Stimulated activated CD4-positive, alpha-beta T cell treated with anti-CD3 and anti-CD28 coated beads, Interleukin-1b, Interleukin-23, amount 100 ng/mL, for 4 hours (primary cell): ENCODE measurements at places on chromosomes 2 and 18.

DNA sequence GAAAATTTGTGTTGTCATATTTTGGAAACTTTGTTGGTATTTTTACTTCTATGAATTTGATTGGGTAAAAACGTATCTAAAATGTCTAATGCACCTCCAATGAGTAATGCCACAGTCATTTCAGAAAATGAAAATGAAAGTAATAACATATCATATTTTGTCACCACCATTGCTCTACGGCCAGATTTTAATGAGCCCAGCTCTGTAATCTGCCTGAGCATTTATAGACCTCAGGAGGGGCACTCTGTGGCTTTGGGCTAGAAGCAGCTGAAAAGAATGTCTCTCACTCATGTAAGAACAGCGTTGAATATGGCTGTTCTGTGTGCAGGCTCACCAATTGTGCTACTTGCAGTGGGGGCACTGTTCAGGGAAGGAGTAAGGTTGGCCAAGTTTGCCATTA is 32.7 kb upstream of the ABCA12 start:
- DNase-seq, result no peak

DNA sequence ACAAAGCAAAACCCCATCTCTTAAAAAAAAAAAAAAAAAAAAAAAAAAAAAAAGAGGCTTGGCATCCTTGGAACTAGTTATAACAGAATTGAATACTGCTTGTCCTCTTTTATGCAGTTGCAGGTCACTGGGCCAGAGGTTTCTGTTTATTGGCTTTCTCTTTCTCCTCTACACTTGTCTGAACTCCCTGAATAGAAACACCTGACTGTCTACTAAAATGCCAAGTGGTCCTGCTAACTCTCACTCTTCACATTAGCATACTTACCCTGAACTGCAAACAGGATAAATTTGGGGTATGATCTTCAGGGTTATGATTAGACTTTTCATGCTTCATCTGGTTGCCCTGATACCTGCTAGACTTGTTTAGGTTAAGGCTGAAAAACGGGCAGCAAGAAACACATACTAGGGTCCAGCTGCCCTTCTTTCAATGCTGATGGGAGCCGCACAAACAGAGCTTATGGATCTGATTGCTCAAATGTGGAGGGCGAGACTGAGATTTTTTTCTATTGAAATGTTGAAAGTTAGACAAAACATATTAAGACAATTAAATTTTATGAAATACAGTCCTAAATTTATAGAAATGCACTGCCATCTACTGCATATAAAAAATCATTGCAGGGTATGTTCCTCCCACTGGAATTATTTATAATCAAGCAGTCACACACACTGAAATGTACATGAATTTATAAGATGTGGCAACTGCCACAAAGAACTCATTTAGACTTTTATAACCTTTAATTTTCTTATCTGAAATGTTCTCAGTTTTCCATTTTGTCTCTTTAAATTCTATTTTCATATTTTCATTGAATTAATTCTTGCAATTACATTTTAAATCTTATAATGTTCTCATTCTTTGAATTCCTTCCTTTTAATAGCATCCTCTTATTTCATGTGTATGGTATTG is 40.8 kb downstream of the GTF3C3 start:
- DNase-seq, result no peak

DNA sequence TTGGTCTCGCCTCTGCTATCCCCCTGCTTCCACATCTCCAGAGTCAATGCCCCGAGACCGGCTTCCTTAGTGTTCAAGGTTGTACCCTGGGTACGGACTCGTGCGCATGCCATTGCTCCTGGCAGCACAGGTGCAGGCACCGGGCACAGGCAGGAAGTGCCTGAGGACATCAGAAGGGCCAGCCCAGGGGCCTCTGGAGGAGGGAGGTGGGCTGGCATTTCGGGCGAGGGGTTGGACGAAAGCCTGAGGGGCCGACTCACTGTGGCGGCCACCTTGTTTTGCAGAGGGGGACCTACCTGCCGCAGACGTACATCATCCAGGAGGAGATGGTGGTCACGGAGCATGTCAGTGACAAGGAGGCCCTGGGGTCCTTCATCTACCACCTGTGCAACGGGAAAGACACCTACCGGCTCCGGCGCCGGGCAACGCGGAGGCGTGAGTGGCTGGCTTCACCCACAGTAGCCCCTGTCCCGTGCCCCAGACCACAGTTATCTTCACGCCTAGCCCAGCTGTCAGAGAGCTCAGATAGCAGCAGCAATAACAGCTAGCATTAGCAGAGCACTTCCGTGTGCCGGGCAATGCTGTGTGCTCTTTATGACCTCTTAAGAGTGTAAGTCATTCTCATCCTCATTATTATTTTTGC is 12.5 kb downstream of the ITM2C start:
- no peak for DNase-seq

GRCh38 chr18:27377251-27377650 is 192.1 kb upstream of the CHST9 start:
- DNase-seq, result no peak

GRCh38 chr18:75554644-75555185 is 127.2 kb upstream of the SMIM21 start:
- DNase-seq, result no peak

DNA sequence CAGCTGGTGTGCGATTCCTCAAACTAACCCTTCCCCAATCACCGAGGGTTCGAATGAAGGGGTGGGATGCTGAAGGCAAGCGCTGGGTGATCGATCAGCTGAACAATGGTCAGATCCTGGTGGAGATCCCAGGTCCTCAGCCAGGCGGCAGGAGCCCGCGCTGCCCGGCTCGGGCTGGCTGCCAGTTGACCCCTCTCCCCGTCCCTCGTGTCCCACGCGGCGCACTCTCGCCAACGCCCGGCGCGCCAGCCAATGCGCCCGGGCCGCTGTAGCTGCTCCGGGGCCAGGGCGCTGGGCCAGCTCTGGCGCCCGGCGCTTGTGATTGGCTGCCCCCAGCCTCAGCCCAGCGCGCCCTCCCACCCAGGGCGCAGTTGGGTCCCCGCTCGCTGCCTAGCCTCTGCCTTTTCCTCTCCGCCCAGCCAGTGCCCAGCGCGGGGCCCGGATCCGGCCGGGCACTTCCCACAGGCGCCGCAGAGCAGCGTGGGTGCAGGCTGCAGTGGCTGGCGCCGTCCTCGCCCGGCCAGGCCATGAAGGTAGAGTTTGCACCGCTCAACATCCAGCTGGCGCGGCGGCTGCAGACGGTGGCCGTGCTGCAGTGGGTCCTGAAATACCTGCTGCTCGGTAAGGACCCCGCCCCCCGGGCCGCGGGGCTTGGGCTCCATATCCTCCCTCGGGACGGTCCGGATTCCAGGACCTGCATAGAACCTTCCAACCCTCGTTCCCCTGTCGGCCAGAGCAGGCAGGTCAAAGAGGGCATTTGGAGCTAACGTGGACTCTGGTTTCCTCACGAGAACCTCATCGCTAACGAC is at the start of gene MOGAT1:
MOGAT1 (plus strand) TSS at position 400 of the 809 bp plus-strand sequence; CDS start at position 528, 128 bp downstream.
- no peak for DNase-seq

DNA sequence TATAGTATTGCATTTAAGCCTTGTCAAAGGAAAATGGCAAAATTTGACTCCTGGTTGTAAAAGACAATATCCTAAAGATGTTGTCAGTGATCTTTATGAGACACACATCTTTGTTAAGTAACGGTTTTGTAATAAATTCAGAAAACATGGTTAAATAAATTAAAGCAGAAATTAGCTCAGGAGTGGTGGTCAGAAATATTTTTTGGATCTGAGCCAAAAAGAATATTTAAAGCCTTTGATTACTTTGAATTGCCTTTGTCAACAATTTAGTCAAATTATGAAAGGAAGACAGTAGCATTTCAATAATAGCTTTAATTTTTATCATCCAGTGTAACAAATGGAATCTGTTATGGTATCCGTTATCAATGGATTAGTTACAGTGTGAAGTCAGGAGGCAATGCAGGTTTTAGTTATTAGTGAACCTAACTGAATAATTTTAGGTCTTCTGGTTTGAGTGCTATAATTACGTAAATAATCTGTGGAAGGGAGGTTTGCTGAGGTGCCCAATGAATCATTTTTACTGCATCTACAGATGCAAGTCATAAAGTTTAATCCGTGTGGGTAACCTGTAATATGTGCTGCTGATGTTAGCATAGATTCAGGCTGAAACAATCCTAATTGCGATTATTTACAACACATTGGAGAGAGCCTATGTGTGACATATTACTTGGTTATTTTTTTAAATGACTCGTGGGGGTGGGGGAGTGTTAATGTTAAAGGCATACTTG is 42.7 kb downstream of the SMAD4 start:
- no peak for DNase-seq

DNA sequence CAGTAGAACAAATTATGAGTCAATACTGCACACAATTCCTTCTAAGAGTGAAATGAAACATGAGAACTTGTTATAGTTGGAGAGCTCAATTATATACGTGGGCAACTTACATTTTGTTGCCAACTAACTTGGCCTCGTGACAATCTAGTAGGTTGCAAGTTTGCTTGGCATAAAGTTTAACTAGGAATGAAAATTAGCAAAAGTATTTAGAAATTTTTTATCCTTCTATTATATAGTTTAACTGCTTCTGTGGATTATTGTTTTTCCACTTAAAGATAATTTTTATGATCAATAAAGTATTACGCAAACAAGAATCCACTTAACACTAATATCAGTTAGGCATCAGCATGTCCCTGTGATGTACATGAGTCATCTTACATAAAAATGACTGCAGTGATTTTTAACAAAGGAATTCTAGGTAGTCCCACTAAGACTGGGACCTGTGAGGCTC is 41.1 kb downstream of the FAM124B start:
- no peak for DNase-seq

DNA sequence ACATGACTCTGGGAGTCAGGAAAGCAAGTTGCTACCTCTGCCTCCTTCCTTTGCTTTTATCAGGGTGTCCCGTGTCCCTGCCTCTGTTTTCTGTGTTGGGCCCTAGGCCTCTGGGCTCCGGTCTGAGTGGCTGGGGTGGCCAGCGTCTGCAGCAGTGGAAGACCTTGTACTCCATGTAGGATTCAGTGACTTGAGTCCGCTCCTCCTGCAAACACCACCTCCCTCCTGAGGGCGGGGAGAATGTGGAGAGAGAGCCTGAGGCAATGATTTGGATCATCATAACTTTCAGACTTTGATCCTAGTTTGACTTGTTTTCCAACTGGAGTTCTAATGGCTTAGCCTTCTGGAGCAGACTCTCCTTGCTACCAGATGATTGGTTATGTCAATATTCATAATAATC is 30.8 kb downstream of the ATP6V1C2 start:
- no peak for DNase-seq

DNA sequence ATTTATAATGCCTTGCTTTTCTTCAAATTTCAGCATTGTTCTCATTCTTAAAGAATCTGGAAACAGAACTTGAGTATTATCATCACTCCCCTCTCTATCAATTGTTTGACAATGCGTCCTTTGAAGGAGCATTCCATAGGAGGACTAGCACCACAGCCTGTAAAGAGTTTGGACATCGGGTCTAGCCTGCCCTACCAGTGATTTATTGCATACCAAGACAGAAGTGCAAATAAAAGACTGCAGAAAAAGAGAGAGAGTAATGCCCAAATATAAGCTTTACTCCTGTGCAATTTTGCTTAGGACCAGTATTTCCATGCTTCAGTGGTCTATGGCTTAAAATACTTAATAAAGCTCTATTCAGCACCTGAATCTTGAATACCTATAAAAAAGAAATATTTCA is 55.4 kb upstream of the MAP2 start:
- DNase-seq, result no peak

DNA sequence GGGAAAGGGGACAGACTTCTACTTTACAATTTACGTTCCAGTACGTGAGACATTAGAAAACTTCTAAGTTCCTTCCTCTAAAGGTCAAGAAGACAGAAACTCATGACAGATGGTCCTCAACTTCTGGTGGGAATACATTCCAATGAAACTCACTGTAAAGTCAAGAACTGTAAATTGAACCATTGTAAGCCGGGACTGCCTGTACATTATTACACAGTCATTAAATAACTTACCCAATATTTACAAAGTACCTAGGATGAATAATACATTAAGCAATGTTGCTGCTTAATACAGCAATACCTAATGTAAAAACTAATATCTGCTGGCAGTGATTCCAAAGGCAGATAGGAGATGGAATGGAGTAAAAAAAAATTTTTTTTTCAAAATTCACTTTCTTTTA is 51.9 kb downstream of the CDH2 start:
- DNase-seq, result no peak

GRCh38 chr2:195559431-195559914 is 97.6 kb upstream of the SLC39A10 start:
- peak; percentile 62 for DNase-seq

DNA sequence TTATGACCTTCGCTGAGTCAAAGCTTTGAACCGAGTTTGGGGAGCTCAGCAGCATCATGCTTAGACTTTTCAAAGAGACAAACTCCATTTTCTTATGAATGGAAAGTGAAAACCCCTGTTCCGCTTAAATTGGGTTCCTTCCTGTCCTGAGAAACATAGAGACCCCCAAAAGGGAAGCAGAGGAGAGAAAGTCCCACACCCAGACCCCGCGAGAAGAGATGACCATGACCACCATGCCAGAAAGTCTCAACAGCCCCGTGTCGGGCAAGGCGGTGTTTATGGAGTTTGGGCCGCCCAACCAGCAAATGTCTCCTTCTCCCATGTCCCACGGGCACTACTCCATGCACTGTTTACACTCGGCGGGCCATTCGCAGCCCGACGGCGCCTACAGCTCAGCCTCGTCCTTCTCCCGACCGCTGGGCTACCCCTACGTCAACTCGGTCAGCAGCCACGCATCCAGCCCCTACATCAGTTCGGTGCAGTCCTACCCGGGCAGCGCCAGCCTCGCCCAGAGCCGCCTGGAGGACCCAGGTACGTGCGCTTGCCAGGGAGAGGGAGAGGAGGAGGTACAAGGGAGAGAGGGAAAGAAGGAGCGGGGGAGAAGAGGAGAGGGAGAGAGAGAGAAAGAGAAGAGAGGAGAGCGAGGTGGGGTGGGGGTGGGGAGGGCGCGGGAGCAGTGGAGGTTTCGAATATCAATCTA is at the start of gene DLX1:
DLX1 (plus strand) TSS at position 48 of the 700 bp plus-strand sequence; CDS start at position 219, 171 bp downstream.
- DNase-seq, result no peak

DNA sequence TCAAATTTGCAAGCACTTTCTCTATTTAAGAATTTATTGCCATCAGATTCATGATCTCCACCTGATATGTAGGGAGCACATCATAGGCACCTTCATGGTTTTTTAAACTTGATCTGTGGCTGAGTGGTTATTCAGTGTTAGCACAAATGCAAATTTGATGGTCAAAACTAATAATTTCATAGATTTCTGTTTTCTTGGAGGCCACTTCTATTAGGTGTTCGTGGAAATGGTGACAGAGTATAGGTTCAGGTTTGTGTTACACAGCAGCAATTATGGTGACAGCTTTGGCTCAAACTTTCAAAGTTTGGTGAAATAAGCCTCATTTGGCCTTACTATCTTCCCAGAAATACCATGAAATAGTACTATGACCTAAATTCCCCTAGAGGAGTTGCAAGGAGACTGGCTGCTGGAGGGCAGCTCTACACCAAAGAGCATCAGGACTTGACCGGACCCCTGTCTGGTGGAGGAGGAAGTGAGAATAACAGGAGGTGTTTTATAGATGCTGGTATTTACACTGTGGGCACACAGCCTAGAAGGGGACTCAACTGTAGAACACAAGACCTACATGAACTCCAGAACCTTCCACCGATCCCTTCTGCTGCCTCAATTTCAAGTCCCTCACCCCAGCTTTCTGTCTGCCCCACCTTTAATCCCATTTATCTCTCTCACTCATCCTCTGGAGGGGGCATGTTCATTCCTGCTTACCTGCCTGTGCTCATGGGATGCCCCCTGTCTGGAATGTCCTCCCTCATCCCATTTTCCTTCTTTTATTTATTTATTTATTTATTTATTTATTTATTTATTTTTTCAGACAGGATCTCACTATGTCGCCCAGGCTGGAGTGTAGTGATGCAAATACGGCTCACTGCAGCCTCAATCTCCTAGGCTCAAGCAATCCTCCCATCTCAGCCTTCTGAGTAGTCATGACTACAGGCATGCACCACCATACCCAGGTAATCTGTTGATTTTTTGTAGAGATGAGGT is 132.9 kb upstream of the SIX2 start:
- DNase-seq, result no peak
